Smooth muscle cell of the coronary artery (primary cell): ENCODE measurements at places on chromosomes 2 and 18. TPM values are rescaled to one million over a fixed set of nuclear protein-coding genes. Genes with fewer than 3 reads are reported as not detected.

ADCY3 gene
- 22.4 and 137 TPM in 2 replicates for total RNA-seq

TUBA4B gene
- not detected in 2 replicates for total RNA-seq

OXER1 gene
- under 0.01 TPM in 2 replicates for total RNA-seq

CNTNAP5 gene
- total RNA-seq: 0.38 TPM in 1 of 2 replicates, not detected in the other

INO80D gene
- total RNA-seq: 2.7 and 3.5 TPM in 2 replicates
